ENCODE measurements at places on chromosomes 11 and 22. TPM values are rescaled to one million over a fixed set of nuclear protein-coding genes. Genes with fewer than 3 reads are reported as not detected.

DNA sequence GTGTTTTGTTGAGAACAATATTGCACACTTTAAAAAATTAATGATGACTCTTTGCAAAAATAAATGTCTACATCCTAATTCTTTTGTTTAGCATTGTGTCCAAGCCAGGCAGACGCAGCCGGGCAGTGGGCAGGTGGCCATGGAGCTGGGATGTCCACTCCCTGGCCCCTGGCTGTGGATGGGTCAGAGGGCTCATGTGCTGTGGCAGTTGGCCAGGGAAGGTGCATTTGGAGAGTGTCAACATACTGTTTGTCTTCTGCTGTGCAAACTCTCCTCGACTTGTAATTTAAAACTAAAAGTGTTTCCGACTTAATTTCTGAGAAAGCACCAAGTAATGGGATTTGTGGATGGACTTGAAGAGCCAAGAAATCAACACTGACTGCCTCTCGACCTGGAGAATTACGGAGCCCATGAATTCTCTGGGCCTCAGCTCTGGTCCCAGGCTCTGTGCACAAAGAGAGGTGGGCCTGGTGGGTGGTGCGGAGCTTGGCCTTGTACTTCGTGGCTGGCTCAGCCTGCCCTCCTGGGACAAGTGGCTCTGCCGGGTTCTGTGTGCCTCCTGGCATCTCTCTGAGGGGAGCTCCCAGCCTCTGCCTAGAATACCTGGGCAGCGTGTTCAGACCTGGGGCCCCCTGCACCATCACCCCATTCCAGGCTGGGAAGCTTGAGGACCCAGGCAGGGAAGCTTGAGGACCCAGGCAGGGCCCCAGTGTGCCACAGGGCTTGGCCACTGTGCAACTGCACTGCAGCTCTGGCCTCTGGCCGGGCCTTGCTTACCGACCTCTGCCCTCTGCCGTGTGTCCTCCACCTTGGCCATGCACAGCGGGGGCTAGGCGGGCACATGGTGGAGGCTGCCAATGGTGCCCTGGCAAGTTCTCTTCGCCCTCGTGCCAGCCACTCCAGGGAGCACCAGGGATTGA, 46.4 kb downstream of the RTN4R start:
- DNase-seq, result no peak

DNA sequence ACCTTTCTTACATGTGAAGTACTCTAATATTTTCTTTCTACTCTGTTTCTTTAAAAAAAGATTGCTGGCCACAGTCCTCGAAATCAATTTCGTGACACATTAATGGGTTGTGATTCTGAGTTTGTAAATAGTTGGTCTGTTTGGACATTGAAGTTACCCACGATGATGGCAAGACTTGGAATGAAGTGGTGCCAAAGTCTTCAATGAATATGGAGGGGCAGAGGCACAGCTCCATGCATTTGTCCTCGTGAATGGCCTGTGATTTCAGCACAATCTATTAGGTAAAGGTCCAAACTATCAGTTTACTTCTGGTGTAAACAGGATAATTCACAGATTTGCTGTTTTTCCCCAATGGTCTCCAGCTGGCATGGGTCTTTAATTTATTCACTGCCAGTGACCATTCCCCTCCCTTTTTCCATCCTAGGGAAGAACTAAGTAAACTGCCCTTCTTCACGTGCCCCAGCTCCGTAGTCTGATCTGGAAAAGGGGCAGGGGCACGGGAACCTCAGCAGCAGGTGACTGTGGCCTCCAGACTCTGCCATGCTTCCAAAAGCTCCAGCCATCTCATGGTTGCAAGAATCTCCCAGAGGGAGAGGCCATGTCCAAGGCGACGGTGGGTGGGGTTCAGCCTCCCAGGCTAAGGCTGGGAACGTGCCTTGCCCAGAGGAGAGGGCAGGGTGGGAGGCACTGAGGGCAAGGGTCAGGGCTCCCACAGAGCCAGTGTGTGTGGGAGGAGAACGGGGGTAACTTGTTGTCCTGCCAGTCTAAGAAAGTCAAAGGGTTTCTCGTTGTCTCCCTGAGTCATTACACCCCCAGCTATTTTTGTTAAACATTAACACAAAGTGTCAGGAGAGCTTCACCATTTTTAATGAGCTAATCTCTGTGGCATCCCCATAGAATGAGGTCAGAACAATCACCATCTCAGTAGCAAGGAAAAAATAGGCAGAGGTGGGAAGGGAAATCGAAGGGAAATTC, 16.9 kb upstream of the PEX26 start:
- peak; percentile 88 for DNase-seq

DNA sequence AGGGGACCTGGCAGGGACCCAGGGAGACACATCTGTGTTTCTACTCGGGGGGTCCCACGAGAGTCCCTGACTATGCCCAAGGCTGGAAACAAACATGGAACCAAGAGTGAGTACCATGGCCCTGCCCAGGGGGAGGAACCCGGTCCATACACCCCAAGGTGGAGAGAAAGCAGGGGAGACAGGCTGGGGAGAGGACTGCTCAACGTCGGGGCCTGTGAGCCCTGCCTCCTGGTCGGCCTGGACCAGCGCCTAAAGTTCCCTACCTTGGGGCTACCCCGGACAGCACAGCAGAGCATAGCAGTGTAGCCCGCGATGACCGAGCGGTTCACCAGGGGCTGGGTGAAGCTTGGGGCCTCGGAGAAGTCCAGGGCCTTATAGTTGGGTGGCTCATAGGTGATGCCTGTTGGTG, 20.2 kb downstream of the MYBPC3 start:
- DNase-seq, result no peak

DNA sequence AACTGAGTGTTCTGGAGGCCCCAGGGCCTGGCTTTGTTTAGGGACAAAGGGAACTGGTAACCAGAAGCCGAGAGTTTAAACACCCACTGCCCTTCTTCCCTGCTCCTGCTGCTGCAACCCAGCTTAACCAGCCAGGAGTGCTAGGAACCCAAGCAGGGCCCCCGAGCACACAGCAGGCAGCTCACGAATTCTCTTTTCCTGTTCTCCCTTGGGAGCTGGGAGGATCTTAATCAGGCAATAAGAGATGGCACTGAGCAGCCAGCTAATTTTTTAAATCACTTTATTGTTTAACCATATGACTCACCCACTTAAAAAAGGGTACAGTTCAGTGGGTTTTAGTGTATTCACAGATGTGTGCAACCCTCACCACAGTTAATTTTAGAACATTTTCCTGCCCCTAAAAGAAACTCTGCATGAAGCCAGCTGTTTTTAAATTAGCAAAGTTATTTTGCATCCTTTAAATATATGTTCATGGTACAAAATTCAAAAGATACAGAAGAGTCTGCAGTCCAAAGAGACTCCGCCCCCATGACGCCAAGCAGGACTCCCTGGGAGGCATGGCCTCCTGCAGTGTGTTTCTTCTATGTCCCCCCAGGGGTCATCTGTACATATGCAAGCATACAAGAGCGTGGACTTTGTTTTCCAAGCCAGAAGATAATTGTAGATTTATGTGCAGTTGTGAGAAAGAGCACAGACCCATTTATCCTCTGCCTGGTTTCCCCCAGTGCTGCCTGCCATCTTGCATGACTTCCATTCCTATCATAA, 18.9 kb upstream of the PPP6R3 start:
- peak; percentile 23 for DNase-seq

DNA sequence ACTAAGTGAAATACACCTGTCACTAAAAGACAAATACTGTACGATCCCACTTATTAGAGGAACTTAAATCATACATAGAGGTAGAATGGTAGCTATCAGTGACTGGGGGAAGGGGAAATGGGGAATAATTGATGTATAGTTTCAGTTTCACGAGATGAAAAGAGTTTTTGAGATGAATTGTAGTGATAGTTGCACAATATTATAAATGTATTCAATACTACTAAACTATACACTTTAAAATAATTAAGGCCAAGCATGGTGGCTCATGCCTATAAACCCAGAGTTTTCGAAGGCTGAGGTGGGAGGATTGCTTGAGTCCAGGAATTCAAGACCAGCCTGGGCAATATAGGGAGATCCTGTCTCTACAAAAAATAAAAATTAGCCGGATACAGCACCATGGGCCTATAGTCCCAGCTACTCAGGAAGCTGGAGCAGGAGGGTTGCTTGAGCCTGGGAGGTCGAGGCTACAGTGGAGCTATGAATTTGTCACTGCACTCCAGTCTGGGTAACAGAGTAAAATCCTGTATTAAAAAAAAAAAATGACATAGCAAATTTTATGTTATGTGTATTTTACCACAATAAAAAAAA, 40.4 kb downstream of the SERPIND1 start:
- no peak for DNase-seq

DNA sequence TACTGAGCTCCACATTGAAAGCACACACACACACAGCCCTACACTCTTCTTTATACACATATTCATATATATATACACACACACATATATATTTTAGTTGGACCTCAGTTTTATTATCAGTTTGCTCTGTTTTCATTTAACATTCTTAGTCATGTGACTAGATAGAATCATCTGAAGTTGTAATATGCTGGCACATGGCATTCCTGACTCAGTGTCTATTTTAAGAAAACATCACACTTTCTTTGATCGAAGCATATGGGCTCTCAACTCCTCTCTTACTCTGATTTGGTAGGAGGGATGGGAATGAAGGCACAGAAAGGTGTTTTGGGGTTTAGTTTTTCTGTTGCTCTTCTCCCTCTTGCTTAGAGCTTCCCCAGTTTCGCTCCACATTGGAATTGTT, 24.8 kb downstream of the AMOTL1 start:
- DNase-seq, result peak; percentile 74

DNA sequence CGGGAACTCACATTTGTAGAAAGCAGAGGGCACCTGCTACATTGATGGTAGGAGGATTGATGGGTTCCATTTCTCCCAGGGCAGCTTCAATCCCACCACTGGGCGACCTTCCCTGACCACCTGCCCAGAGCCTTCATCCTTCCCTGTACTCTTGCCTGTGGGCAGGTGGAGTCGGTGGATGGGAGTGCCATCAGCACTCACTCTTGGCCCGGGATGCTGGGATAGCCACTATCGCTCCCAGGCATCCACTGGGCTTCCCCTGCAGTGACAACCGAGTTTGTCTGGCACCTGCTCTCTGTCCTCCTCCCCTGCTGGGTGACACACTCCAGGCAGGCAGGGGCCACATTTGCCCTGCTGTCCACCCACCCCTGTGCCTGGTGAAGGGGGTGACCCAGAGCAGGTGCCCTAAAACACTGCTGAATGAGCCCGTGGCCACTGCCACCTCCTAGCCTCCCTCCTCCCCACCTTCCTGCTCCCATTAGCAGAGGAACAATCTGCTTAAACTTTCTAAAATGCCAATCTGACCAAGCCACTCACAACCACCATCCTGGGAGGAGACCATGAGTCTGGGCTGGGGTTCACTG, 604.7 kb downstream of the TBC1D22A start:
- no peak for DNase-seq

SPI1 gene
- polyA plus RNA-seq, result not detected

Measured in GM23248 (cell line).